ENCODE measurements at places on chromosomes 2 and 18. TPM values are rescaled to one million over a fixed set of nuclear protein-coding genes. Genes with fewer than 3 reads are reported as not detected.

DNA sequence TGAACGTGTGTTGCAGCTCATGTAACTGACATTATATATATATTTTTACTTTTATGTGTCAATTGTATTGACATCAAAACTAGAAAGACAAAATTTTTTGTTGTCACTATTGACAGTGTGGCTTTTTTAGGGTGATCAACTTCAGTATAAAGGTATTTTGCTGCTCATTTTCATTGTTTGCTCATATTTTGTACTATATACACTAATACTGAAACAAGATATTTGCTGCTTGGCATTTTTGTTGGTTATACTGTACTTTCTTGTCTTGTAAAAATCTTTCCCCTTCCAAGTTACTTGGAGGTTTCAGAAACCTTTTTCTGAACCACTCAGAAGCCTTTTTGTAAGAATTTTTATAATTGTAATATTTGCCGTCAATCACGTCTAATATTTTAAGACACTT lies 16.5 kb downstream of the AFTPH start:
- H3K4me1 ChIP-seq = peaks cover 5% of the 10 kb centered on the region
- no peak overlapping the region for H3K4me3 ChIP-seq
- no peak for DNase-seq

- H3K27me3 ChIP-seq = no peaks in the 10 kb centered on the region
- peaks cover 7% of the 10 kb centered on the region for H3K4me1 ChIP-seq
- peak; percentile 64 for DNase-seq
- no peaks in the 10 kb centered on the region for H3K36me3 ChIP-seq
- no peak overlapping the region for H3K4me3 ChIP-seq
- H3K27ac ChIP-seq = no peak overlapping the region
Measured at GRCh38 chr2:36351736-36352349, 3.7 kb upstream of the CRIM1 start.

CTIF gene
- 25.1 TPM for total RNA-seq

MROH2A gene
- not detected for total RNA-seq

DNA sequence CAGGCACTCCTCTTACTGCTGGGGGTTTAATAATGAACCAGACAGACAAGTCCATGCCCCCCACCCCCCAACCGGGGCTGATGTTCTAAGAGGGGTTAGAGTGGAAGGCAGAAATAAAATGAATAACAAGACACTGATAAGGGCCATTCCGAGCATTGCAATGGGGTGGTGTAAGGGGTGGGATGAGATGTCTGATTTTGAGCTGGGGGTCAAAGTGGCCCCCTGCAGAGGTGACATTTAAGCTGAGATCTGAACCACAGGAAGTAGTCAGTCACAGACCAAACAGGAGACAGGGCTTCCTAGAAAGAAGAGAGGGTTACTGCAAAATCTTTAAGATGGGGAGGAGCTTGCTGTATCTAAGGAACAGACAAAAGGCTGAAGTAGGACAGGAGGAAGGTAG lies 180.6 kb upstream of the SH3BP4 start:
- H3K36me3 ChIP-seq = no peaks in the 10 kb centered on the region
- peak overlapping the region; percentile 14 for H3K27ac ChIP-seq
- no peaks in the 10 kb centered on the region for H3K27me3 ChIP-seq
- no peak for DNase-seq
- H3K4me3 ChIP-seq = no peak overlapping the region
- H3K4me1 ChIP-seq = peaks cover 30% of the 10 kb centered on the region

TRIM43B gene
- not detected for total RNA-seq

All from IMR-90 (cell line).